ENCODE measurements at places on chromosomes 16 and 17.

GRCh38 chr17:4369557-4370230 lies 3.2 kb upstream of the UBE2G1 start:
- DNase-seq, result peak; percentile 48

- DNase-seq, result no peak
Measured at GRCh38 chr16:81610936-81611335, 166.3 kb downstream of the CMIP start.

- DNase-seq, result no peak
Measured at GRCh38 chr17:50072130-50072529, 16.2 kb downstream of the ITGA3 start.

DNA sequence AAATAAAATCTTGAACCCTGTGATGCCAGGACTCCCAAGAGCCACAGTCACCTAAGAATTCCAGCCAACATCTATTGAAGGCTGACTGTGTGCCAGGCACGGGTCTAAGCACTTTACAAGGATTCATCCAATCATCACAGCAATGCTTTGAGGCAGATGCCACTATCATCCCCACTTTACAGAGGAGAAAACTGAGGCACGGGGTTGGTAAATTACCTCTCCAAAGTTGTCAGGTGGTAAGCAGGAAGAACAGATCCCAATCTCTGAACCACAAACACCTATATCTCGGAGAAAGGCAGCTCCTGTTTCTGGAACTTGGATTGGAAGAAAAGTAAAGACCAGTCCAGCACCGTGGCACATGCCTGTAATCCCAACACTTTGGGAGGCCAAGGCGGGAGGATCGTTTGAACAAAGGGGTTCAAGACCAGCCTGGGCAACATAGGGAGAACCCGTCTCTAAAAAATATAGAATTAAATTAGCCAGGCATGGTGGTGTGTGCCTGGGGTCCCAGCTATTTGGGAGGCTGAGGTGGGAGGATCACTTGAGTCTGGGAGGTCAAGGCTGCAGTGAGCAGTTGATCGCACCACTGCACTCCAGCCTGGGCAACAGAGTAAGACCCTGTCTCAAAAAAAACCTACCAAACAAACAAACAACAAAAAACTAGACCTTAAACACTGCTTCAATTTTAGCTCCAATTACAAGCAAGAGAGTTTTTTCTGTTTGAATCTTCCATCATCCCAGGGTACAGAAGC lies 60.7 kb upstream of the SIAH1 start:
- DNase-seq, result no peak

DNA sequence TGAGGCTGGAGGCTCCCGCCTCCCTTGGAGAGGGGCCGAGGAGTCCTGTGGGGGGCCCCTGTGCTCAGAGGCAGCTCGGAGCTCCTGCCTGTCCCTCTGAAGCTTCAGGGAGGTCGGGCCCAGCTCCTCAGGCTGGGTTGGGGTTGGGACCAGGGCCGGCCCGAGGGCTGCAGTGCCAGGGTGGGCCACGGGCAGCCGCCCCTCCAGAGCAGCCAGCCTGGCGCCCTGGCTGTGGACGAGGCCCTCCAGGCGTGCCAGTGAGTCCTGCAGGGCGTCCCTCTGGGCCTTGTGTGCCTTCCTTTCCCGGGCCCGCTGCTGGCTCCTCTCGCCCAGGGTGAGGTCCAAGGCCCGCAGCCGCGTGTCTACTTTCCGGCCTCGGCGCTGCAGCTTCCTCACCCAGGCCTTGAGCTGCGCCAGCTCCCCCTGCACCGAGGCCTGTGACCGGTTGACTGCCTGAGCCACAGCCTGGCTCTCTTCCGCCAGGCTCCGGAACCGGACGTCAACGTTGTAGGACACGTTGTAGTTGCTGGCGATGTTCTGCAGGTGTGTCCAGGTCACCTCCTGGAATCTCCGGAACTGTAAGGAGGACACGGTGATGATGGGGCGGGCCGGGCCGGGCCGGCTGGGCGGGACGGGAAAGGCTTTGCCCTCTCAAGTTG lies 1.2 kb downstream of the PTX4 start:
- DNase-seq, result peak; percentile 60
